ENCODE measurements at places on chromosomes 1 and 21.
A peak's percentile ranks its signal among the peaks of the same experiment; 100 is the strongest.

DNA sequence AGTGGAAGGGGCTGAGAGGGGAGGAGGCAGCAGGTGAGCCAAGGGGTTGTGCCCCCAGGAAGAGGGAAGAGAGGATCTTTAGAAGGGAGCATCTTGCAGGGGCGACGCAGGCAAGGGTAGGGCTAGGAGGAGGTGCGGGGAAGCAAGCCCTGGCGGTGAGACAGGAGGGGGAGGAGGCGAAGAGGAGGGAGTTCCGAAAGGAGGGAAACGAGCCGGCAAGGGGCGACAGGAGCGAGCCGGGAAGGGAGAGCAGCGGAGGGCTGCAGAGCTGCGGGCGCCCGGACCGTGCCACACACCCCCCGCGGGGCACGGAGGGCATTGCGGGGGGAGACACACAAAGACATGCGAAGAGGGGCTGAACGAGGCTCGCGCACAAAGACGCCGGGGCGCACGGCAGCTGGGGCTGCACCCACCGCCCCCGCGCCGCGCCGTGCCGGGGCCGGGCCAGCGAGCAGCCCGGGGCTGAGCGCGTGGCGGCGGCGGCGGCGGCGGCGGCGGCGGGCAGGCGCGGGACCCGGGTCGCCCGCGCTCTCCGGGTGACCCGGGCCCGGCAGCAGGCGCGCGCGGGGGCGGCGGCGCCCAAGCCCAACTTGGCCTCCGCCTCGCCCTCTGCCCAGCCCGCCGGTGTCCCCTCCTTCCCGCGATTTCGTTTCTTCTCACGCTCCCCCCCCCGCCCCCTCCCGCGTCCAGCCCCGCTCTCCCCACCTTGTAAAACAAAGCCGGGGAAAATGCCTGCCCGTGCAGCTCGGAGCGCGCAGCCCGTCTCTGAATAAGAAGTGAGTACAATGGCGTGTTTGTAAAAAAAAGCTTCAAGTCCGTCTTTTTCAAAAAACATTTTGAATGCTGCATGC is at the start of gene KCNK2:
KCNK2 (plus strand) TSS at position 206 of the 851 bp plus-strand sequence. CDS start 649 bp downstream, outside the sequence.
- DNase-seq: no peak

- no peak for DNase-seq
Observed at GRCh38 chr21:20971296-20971921, 26.8 kb upstream of the NCAM2 start.

GRCh38 chr1:30264672-30265025 is 458.7 kb downstream of the MATN1 start:
- no peak for DNase-seq

- no peak for DNase-seq
Observed at GRCh38 chr1:175744305-175744704, 910 bp upstream of the TNR start.

DNA sequence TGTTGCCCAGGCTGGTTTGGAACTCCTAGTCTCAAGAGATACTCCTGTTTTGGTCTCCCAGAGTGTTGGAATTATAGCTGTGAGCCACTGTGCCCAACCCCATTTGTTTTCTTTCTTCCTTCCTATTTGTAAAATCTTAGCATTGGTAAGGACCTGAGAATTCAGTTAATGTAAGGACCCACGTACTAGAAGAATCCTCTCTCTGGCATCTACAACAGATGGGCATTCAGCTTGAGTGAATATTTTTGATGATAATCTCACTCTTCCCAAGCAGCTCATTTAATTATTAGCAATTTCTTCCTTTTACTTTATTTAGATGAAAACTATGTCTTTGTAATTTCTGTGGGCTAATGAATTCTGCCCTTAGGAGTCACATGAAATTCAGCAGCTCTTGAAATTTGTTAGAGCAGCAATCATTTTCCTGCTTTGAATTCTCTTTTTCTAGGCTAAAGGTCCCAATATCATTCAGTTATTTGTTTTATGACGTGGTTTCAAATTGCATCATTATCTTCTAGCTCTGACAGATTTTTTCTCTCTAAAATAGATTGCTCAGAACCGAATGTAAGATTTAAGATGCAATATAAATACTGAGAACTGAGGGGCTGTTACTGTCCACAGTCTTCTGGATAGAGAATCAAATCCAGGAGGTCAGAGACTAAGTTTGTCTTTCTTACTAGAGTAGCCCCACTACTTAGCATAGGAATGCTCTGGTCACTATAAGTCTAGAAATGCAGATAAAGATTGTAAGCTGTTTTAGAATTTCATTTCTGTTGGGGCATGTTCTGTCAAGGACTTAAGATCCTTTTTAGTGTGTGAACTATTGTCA is 59.4 kb downstream of the EPB41 start:
- DNase-seq: peak; percentile 21

DNA sequence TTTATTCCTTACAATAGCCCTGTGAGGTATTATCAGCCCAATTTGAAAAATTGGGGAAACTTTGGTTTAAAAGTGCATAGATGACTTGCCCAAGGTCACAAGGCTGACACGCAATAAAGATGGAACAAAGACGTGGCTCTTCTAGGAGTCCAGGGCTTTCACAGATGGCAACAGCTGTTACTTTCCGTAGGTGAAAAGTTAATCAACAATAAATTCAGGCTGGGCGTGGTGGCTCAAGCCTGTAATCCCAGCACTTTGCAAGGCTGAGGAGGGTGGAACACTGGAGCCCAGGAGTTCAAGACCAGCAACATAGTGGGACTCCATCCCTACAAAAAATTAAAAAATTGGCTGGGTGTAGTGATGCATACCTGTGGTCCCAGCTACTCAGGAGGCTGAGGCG is 87.8 kb upstream of the ATF3 start:
- DNase-seq: no peak

DNA sequence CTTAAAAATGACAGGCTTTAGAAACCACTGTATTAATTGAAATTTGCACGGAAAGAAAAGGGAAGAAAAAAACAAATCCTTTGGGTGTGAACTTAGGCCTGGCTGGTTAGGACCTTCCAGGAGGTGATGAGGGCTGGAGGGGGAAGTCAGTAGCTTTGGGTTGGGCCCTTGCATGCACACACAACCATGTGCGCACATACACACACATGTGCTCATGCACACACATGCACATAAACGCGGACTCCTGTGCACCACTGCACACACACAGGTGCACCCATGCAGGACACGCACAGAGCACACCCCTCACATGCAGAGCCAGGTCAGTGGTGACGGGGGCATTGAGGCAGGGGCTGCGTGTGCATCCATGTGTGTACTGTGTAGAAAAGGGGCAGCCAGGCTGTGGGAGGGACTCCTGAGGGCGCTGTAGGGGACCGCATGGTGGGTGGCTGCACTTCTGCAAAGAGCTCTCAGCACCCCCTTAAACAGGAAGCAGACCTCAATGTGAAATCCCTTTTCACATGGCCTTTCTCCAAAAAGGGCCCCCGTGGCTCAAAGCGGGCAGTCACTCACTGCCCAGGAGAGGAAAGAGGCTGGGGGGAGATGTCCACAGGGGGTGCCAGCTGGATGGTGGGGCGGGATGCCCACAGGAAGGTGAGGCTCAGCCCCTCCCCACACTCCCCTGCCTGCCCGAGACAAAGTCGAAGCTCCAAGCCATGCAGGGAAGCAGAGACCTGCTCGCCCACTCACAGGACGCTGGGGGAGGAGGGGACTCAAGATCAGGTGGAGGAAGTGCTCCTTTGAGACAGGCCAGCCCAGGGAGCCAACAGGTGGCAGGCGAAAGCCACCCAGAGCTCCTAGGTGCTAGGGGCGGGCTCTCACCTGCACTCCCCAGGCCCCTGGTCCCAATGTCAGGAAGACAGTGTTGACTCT is 95.2 kb downstream of the ITPKB start:
- no peak for DNase-seq
